ENCODE measurements at places on chromosomes 3 and 15. TPM values are rescaled to one million over a fixed set of nuclear protein-coding genes. Genes with fewer than 3 reads are reported as not detected.

DNA sequence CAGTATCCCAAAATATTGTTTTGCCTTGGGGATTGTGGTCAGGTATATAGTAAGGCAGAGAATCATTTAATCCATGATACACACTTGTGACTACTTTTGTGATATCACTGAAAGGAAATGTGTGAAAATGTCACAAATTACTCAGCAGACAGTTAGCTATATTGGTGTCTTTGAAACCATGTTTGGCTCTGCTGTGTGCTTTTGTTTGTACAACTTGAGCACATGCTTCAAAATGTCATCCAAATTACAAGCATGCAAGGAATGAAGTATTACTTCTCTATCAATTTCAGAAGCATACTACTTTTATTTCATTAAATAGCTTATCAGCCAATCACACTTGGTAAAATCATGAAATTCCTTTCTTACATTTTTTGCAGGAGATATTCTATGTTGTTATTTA, 619.0 kb upstream of the AGTR1 start:
- no peak for DNase-seq

Gene HYAL1
- 3.5 TPM for total RNA-seq

DNA sequence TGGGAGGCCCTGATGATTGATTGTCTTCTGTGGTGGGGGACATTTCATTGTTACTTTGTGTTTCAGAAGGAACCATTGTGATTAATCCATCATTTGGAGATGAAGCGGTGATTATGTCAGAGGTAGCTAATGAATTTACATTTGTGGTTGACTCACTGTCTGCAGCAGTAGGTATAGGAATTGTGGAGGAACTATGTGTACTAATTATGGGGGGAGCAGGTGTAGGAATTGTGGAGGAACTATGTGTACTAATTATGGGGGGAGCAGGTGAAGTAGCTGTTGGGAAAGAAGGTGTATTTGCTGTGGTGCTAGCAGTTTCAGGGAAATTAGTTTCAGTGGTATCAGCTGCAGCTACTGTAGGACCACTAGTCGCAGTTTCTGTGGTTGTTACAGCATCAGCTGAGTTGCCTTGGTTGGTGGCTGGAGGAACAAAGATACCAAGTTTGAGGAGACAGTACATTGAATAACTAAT, 6.9 kb downstream of the MUC13 start:
- no peak for DNase-seq

Gene ADIPOQ
- total RNA-seq: 208 TPM

DNA sequence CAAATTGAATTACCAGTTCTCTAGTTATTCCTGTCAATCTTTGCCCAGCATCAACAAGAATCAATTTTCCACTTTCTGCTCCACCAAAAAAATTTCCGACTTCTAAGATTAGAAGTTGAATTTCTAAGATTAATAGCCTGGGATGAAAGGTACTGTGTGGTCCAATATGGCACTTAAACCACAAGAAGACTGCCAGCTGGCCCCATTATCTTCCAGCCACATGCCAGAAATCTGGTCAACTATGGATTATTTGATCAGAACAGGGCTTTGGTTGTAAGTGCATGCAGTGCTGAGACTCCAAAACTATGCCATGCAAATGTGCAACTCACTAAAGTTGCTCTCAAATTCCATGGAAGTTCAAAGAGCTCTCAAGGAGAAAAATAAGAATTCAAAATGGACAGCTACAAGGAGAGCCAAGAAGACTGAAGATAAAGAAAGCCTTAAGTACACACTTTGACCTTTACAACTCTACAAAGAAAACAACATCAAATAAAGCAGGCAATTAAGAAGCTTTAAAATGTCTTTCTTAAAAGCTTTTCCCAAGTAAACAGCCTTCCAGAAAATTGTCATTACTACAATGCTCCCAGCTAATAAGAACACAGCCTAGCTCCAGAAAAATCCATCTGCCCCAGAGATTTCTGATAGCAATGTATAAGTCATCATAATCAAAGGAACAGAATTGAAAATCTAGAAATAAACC, 64.2 kb downstream of the ST3GAL6 start:
- DNase-seq: no peak

Gene MYL3
- total RNA-seq: 6.2 TPM

Gene WDR49
- 0.98 TPM for total RNA-seq

GRCh38 chr3:197545571-197545970, 10.2 kb downstream of the BDH1 start:
- no peak for DNase-seq

Gene LRRIQ4
- not detected for total RNA-seq

Gene QARS1
- 252 TPM for total RNA-seq

DNA sequence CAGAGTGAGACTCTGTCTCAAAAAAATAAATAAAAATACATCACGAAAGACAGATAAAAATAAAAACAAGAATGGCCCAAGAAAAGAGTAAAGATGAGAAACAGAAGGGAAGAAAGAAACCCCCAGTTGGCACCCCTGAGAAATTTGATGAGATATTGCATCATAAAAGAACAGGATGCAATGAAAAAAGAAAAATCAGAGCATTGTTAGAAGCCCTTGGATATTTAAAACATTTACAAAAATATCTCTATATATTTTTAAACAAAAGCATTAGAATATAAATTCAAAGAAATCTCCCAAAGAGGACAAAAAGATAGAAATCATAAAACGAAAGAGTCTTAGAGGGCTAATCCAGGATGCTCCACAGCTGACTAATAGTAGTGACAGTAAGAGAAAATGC, 18.6 kb upstream of the ZBTB38 start:
- DNase-seq: no peak

Gene BMF
- total RNA-seq: 8.2 TPM

DNA sequence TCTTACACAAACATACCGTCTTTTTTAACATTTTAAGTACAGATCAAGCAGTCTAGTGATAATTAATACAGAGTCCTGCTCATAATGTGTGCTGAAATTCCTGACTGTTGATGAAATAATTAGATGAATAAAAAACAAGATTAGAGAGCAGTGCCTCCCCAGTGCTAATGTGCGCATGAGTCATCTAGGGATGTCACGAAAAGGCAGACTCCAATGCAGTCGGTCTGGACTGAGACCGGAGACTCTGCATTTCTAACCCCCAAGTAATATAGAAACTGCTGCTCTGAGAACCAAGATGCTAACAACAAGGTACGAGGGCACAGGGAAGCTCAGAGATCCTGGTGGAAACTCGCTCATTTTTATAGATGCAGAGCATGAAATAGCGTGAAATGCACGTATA, 61.4 kb downstream of the COL8A1 start:
- no peak for DNase-seq

- DNase-seq: no peak
Measured at GRCh38 chr3:14837878-14838258, 19.1 kb downstream of the FGD5 start.

Gene PLIN1
- total RNA-seq: 2,292 TPM

DNA sequence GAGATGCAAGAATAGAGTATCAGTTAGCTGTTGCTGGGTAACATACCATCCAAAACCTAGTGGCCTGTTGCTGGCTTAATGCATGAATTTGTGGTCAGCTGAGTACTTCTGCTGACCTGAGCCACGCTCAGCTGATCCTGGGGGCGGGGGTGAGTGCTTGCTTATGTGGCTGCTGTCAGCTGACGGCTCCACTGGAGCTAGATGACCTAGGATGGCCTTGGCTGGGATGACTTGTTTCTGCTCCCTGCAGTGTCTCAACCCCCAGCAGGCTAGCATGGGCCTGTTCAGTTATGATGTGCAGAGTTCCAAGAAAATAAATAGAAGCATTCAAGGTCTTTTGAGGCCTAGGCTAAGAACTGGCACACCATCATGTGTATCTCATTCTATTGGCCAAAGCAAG, 63.9 kb downstream of the FBLN2 start:
- DNase-seq: no peak

Data from breast epithelium (tissue), 4 donors.